ENCODE measurements at places on chromosomes 4 and X.
A peak's percentile ranks its signal among the peaks of the same experiment; 100 is the strongest.

DNA sequence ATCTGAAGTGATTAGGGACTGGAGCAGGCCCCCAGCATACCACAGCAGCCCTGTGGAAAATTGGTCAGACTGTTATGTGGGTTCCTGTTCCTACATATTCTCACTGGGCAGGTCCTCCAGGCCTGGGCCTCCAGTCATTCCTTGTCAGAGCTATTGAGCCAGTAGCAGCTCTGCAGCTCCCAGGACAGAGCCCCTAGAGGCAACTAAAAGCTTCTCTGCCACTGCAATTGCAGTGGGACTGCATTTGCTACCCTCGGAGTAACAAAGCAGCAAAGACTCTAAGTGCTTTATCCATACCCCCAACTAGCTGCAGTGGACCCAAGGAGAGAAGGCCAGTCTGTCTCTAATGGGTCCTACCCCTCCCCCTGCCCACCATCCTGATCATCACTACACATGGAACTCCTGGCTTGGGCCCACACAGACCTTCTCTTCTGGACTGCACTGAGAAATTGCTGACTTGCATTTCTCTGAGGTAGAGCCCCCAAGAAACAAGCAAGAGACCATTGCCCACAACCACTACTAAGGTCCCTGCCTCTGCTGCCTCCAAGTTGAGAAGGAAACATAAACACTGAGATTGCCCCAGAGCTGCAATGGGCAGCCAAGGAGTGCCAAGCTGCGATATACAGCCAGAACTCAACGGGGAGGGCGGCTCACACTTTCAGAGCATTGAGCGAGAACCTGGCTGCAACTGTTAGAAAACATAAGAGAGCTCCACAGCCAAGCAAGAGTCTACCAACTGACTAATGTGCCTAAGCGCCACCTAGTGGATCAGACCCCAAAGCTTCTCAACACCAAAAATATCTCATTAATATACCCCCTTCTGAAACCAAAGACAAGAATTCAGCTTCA, 738.7 kb upstream of the NDST4 start:
- DNase-seq = no peak

GRCh38 chrX:150897421-150898320, 797 bp downstream of the CD99L2 start:
- no peak for DNase-seq

DNA sequence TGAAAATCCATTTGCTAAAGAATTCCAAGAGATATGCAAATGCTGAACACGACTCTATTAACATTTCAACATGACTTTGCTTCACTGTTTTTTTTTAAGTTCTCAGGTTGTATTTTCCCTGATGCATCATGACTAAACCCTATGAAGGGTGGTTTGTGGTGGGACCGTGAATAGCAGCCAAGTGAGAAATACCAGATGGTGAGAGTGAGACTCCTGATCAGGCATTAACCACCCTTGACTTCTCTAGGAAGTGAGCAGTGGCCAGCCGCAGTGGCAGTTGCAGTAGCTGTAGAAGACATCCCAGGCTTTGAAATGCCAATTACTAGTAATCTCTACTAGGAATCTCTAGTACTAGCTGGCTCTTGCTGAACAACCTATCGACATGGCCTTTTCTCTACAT, 383.4 kb downstream of the FAM133A start:
- DNase-seq = no peak

- DNase-seq = no peak
These were observed 108.1 kb downstream of the MID1 start for GRCh38 chrX:10512258-10512657.

- no peak for DNase-seq
These were observed 104.9 kb upstream of the PRPS2 start for GRCh38 chrX:12686331-12686730.

DNA sequence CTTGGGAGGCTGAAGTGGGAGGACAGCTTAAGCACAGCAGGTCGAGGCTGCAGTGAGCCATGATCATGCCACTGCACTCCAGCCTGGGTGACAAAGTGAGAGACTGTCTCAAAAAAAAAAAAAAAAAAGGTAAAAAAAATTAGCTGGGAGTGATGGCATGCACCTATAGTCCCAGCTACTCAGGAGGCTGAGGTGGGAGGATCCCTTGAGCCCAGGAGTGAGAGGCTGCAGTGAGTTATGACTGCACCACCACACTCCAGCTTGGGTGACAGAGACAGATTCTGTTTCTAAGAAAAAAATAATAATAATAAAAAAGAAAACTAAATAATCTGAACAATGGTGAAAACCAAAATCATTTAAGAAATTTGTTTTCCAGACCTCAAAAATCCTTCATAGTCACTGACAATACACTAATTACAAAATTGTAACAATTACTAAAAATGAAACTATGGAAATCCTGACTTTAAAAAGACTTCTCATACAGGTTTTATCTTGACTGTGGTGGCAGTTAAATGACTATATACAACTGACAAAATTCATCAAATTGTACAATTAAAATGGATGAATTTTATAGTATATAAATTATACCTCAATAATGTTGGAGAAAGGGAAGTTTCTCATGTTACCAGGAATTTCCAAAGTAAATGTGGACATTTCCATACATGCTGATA, 31.3 kb downstream of the PHF8 start:
- no peak for DNase-seq

DNA sequence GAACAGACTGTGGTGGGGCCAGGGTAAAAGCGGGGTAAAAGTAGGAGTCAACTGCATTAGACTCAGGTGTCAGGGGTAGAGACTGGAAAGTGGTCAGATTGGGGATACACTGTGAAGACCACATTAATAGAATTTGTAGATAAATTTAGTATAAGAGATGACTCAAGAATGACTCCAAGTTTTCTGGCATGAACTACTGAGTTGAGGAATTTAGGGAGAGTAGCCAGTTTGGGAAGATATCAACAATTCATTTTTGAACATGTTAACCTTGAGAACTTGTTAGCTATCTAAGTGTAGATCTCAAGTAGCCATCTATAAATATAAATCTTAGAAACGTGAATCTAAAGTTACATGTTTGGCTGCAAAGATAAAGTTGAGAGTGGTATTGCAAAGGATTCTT, 206.9 kb upstream of the HCCS start:
- peak; percentile 56 for DNase-seq

- peak; percentile 45 for DNase-seq
These were observed 871.1 kb upstream of the SLIT2 start for GRCh38 chr4:19380600-19380999.

All from HCEC 1CT (cell line).